ENCODE measurements at places on chromosomes 11 and 22.
A peak's percentile ranks its signal among the peaks of the same experiment; 100 is the strongest.

GRCh38 chr11:8707541-8708191, 25.1 kb downstream of the RPL27A start:
- no peak for DNase-seq
- H3K27ac ChIP-seq, result peak overlapping the region; percentile 9
- no peak overlapping the region for H3K4me3 ChIP-seq
- peaks cover 16% of the 10 kb centered on the region for H3K27me3 ChIP-seq
- H3K36me3 ChIP-seq, result no peaks in the 10 kb centered on the region

GRCh38 chr22:29110946-29111345, 38.1 kb downstream of the KREMEN1 start:
- no peaks in the 10 kb centered on the region for H3K4me1 ChIP-seq
- H3K36me3 ChIP-seq, result no peaks in the 10 kb centered on the region
- no peak overlapping the region for H3K27ac ChIP-seq
- DNase-seq, result no peak

DNA sequence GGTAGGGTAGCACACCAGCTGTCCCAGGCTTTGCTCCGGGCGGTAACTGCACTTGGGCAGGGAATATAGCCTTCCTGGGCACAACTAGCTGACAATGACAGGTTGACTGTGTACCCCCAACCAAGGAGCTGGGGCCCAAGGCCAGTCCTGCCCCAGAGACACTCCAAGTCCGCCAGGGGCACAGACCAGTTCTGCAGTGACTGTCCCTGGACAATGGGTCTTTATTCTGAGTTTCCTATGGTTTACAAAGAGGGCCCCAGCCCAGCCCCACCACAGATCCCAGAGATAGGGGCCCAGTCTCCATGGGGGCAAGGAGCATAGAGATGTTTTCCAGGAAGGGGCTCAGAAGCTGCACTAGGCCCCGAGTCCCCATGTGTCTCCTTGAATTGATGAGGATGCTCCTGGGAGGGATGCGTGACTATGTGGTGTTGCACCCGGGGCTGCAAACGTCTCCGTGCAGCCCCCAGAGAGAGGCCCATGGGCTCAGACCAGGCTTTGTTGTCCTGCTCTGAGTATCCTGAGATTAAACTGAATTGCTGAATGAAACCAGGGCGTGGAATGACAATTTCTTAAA, 48.4 kb downstream of the CD6 start:
- no peak for DNase-seq
- no peak overlapping the region for H3K27ac ChIP-seq
- peaks cover 39% of the 10 kb centered on the region for H3K4me1 ChIP-seq
- peaks cover 88% of the 10 kb centered on the region for H3K36me3 ChIP-seq
- H3K27me3 ChIP-seq, result no peaks in the 10 kb centered on the region
- peak overlapping the region; percentile 73 for H3K4me3 ChIP-seq

- DNase-seq, result no peak
- H3K27me3 ChIP-seq, result peaks cover 27% of the 10 kb centered on the region
- no peaks in the 10 kb centered on the region for H3K4me1 ChIP-seq
- no peak overlapping the region for H3K4me3 ChIP-seq
- H3K27ac ChIP-seq, result no peak overlapping the region
Measured at GRCh38 chr11:102017026-102017425, 30.2 kb upstream of the CFAP300 start.

GRCh38 chr11:75786101-75786736, 17.6 kb downstream of the DGAT2 start:
- H3K27ac ChIP-seq, result no peak overlapping the region
- no peak for DNase-seq
- H3K4me3 ChIP-seq, result no peak overlapping the region
- no peaks in the 10 kb centered on the region for H3K27me3 ChIP-seq
- no peaks in the 10 kb centered on the region for H3K36me3 ChIP-seq

DNA sequence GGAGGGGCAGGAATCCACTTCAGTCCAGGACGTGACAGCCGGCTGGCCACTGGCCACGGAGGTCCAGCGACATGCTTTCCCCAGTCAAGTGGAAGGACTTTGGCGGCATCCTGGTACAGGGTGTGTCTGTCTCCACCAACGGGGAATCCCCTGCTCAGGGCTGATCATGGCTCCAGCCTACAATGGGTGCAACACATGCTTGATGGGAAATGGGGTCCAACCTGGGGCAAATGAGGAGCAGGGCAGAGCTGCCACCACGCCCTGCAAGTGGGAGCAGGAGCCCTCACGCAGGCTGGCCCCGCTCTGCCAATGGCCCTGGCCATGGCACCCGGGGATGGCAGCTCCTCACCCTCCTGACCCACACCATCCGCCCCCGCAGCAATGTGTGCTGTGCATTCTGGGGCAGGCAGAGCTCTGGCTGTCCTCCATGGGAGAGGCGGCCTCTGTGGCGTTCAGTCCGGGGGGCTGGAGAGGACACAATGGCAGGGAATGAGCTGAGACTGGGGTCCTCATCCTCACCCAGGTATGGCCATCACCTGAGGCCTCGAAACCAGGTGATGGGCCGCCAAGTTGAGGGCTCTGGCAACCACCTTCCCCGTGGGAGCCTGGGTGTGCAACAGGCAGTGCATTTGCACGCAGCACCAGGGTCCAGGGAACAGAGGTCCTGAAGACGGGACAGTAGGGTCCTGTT, 5.8 kb upstream of the SEPTIN5 start:
- peaks cover 65% of the 10 kb centered on the region for H3K27me3 ChIP-seq
- DNase-seq, result no peak
- H3K4me1 ChIP-seq, result no peaks in the 10 kb centered on the region
- no peak overlapping the region for H3K4me3 ChIP-seq

DNA sequence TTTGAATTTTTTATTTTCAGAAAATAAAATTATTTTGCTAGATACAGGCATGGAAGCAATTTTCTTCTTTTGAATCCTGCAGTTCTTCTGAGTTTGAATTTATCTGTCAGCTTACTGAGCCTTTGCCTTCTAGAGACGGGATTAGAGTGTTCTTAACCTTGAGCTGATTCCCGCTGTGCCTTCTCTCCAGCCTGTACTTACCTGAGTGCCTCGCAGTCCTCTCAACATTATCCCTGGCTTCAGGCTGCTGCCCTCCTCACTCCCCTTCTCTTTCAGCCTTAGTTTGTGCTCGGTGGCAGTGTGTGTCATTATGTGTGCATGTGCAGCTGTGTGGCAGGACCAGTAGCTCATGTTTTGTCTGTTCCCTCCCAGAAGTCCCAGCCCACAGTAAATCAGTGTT, 24.3 kb downstream of the OSBP2 start:
- H3K36me3 ChIP-seq, result peaks cover 3% of the 10 kb centered on the region
- no peak for DNase-seq

DNA sequence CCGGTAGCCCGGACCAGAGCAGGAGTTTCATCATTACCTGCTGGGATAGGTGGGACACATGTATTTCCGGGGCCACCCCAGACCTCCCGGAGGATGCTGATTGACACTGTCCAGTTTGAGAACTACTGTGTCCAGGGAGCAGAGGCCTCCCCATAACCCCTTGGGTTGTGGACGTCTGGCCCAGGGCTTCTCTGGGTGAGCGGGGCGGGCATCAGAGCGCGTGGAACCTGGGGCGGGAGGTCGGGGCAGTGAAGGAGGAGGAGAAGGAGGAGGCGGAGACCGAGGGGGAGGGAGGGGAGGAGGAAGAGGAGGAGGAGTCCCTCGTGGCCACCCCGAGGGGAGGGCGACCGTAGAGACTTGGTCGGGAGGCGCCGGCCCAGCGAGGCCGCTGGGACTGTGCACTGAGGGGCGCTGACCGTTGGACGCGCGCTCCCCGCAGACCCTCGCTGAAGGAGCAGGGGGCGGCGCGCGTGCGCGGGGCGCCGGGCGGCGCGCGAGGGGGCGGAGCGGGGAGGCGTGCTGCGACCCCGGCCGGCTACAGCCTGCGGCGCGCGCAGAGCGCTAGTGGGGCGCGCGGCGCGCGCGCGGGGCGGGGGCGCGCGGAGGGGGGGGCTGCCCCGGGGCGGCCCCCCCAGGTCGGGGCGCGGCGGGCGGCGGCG, at the start of gene GRK3:
GRK3 (plus strand) TSS at position 356 of the 659 bp plus-strand sequence. CDS start 366 bp downstream, outside the sequence.
- peak; percentile 22 for DNase-seq
- peaks cover 14% of the 10 kb centered on the region for H3K4me1 ChIP-seq
- peak within 1 kb of the TSS; percentile 75 for H3K27ac ChIP-seq
- H3K36me3 ChIP-seq, result peaks cover 3% of the 10 kb centered on the region
- H3K27me3 ChIP-seq, result peaks cover 28% of the 10 kb centered on the region
- H3K4me3 ChIP-seq, result peak within 1 kb of the TSS; percentile 93

- peak overlapping the region; percentile 96 for H3K4me3 ChIP-seq
- peak overlapping the region; percentile 98 for H3K27ac ChIP-seq
- no peaks in the 10 kb centered on the region for H3K27me3 ChIP-seq
Measured at GRCh38 chr11:62770778-62771143, 435 bp upstream of the TAF6L start.

DNA sequence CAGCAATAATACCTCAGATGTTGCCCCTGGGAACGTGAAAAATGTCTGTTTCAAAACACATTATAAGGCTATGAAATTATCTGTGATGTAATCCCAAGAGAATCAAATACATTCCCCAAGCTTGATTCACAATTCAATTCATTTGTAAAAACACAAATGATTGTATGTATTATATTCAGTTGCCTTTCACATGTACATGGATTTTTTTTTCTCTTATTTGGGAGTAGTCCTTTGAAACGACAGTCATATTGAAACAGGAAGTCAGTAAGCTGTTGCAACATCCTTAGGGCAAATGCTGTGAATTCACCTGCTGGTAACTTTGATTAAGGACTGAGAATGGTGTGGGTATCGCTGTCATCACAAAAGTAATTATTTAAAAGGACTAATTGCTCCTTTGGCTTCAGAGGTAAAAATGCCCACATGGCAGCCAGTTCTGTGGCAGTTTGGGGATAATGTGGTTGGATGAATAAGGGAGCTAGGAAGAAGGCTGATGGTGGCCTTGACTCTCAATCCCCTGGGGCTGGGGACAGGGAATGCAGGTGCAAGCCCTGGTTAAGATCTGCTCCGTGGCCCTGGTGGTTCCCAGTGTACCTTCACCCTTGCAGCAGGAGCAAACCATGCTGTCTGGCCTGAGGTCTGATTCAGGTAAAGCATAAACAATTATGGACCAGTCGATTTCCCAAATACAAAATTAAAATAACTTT, 13.2 kb downstream of the EHF start:
- H3K27ac ChIP-seq, result peak overlapping the region; percentile 13
- H3K4me3 ChIP-seq, result no peak overlapping the region

- H3K27ac ChIP-seq, result no peak overlapping the region
- no peaks in the 10 kb centered on the region for H3K36me3 ChIP-seq
- DNase-seq, result no peak
- no peaks in the 10 kb centered on the region for H3K4me1 ChIP-seq
- H3K27me3 ChIP-seq, result peaks cover 56% of the 10 kb centered on the region
Measured at GRCh38 chr22:22392131-22392530, 116.4 kb downstream of the ZNF280B start.

DNA sequence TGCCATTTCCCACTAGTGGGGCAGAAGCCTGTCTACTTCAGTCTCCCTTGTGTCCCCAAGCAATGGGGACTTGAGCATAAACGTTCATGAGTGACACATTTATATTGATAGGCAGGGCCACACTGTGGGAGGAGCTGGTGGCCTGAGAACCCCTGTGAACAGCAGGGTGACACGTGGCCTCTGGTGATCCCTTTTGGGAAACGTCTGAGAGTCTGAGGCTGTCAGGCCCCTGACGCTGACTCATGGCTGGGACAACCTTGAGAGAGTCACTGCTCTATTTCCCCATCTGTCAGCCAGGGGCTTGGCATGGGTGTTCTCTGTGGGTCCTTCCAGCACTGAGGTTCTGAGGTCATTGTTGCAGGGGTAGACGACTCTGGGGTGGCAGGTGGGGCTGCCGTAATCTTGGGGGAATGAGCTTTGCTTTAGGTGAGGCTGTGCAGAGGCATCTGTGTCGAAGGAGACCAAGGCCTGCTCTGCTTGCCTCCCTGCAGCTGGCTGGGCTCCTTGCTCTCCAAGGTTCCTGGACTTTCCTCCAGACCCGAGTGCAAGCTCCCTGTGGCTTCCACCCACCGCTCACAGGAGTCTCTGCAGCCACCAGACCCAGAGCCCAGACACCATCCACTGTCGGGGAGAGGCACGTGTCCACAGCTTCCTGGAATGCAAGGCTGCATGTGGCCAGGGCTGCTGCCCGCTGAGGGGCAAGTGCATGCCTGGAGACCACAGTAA, 54.7 kb downstream of the SMIM38 start:
- DNase-seq, result no peak
- H3K27me3 ChIP-seq, result peaks cover 62% of the 10 kb centered on the region
- H3K27ac ChIP-seq, result no peak overlapping the region
- peaks cover 3% of the 10 kb centered on the region for H3K4me1 ChIP-seq
- H3K36me3 ChIP-seq, result no peaks in the 10 kb centered on the region

DNA sequence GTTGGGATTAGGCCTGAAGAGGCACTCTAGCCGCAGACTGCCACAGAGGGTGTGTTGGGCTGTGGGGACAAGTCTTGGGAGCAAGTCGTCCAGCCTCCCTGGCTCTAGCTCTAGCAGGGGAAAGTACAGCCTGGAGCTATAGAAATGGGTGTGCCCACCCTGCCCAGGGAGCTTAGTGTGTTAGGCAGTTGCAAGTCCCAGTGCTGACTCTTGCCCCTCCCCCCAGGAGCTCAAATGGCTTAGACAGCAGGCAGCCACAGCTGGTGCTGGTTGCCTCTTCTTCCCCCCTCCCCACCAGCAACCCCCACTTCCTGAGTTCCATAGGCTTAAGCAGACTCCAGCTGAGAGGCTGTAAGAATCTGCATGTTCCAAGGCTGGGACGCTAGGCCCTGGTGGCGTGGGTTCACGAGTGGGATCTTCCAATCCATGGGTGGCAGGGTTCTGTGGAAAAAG, 61.2 kb downstream of the GUCY1A2 start:
- no peak overlapping the region for H3K4me3 ChIP-seq
- no peaks in the 10 kb centered on the region for H3K4me1 ChIP-seq
- H3K27ac ChIP-seq, result no peak overlapping the region
- no peaks in the 10 kb centered on the region for H3K36me3 ChIP-seq

GRCh38 chr22:31635638-31636306, 26.2 kb downstream of the PISD start:
- peaks cover 21% of the 10 kb centered on the region for H3K36me3 ChIP-seq
- H3K27ac ChIP-seq, result no peak overlapping the region
- no peak overlapping the region for H3K4me3 ChIP-seq
- H3K27me3 ChIP-seq, result no peaks in the 10 kb centered on the region

- H3K27ac ChIP-seq, result peak overlapping the region; percentile 82
- no peak overlapping the region for H3K4me3 ChIP-seq
- DNase-seq, result peak; percentile 42
- H3K4me1 ChIP-seq, result peaks cover 3% of the 10 kb centered on the region
Measured at GRCh38 chr11:104609311-104610085, 288.8 kb downstream of the CASP12 start.

- no peak overlapping the region for H3K27ac ChIP-seq
- H3K4me3 ChIP-seq, result no peak overlapping the region
- H3K27me3 ChIP-seq, result peaks cover 77% of the 10 kb centered on the region
- DNase-seq, result no peak
- H3K36me3 ChIP-seq, result no peaks in the 10 kb centered on the region
Measured at GRCh38 chr11:120031612-120032600, 106.0 kb downstream of the TRIM29 start.

- H3K27ac ChIP-seq, result no peak overlapping the region
- H3K4me3 ChIP-seq, result no peak overlapping the region
- H3K36me3 ChIP-seq, result peaks cover 3% of the 10 kb centered on the region
Measured at GRCh38 chr11:73200256-73200655, 17.8 kb upstream of the P2RY2 start.

- peak overlapping the region; percentile 84 for H3K4me3 ChIP-seq
- peaks cover 70% of the 10 kb centered on the region for H3K4me1 ChIP-seq
- peaks cover 68% of the 10 kb centered on the region for H3K36me3 ChIP-seq
- peak; percentile 60 for DNase-seq
Measured at GRCh38 chr11:1870721-1871466, 18.0 kb downstream of the LSP1 start.

Measured in effector memory CD8-positive, alpha-beta T cell (primary cell).